Uterus (tissue), 4 donors: ENCODE measurements at places on chromosomes 13 and 19.

DNA sequence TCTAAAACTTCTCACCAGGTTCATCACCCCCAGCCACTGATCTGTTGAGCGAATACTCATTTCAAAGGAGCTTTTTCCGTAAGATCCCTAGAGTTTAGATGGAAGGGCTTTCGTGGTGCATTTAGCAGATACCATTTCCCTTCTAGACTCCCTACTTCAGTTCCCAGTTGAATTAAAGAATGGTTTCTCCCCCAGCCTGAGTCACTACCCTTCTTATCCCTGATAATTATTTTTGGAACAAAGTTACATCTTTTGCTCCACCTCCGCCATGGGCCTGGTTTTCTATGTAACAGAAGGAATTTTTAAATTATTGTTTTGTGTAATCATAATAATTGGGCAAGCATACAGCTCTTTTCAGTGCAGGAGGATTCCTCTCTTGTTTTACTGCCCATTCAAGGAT is 22.0 kb downstream of the USPL1 start:
- DNase-seq, result no peak

- no peak for DNase-seq
Observed at GRCh38 chr13:111066544-111066943, 48.6 kb upstream of the ARHGEF7 start.

GRCh38 chr13:109372666-109373065 is 413.7 kb downstream of the IRS2 start:
- DNase-seq, result no peak

GRCh38 chr13:38042771-38043170 is 173.2 kb upstream of the TRPC4 start:
- DNase-seq, result no peak

DNA sequence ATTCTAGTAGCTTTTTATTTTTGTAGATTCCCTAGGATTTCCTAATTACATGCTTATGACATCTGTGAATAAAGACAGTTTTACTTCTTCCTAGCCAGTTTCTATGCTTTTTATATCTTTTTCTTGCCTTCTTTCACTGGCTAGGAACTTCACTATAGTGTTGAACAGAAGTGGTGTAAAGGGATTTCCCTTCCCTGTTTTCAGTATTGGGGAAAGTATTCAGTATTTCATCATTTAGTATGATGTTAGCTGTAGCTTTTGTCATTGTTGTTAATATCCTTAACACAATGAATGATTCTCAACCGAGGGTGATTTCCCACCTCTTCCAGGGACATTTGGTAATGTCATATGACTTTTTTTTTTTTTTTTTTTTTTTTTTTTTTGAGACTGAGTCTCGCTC is 77.3 kb downstream of the SLC6A16 start:
- DNase-seq, result no peak

- no peak for DNase-seq
Observed at GRCh38 chr13:98681049-98681448, 71.4 kb downstream of the SLC15A1 start.

- no peak for DNase-seq
Observed at GRCh38 chr19:23706657-23707056, 19.6 kb upstream of the ZNF675 start.
